ENCODE measurements at places on chromosomes 12 and 14. TPM values are rescaled to one million over a fixed set of nuclear protein-coding genes. Genes with fewer than 3 reads are reported as not detected.

Gene EML5
- total RNA-seq: 0.66 TPM

Gene MEG3
- 95.0 TPM for total RNA-seq

Gene MIPOL1
- 8.6 TPM for total RNA-seq

- H3K4me1 ChIP-seq: no peaks in the 10 kb centered on the region
- no peak overlapping the region for H3K27ac ChIP-seq
- H3K4me3 ChIP-seq: no peak overlapping the region
- H3K27me3 ChIP-seq: no peaks in the 10 kb centered on the region
These were observed 11.0 kb downstream of the DCTN2 start for GRCh38 chr12:57535764-57536596.

- no peaks in the 10 kb centered on the region for H3K4me1 ChIP-seq
- DNase-seq: no peak
- no peaks in the 10 kb centered on the region for H3K36me3 ChIP-seq
- H3K27ac ChIP-seq: no peak overlapping the region
These were observed 35.4 kb downstream of the SPTSSA start for GRCh38 chr14:34426313-34427295.

Gene ZBTB25
- 9.2 TPM for total RNA-seq

DNA sequence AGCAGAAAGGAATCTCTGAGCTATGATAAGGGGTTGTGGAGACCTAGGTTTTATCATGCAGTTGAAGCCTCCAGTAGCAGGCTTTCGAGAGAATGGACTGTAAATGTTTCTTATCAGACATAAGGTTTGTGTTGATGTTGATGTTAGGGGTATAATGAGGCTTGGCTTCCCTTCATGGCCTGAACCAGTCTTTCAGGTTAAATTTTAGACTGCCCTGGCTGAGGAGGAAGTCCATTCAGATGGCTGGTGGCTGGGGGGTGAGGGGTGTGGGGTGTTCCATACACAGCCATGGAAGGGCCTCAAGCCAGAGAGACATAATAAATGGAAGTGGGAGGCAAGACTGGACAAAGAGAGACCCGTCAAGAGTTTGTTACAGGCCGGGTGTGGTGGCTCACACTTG lies 65.1 kb downstream of the IRF2BPL start:
- no peaks in the 10 kb centered on the region for H3K36me3 ChIP-seq
- DNase-seq: no peak
- no peak overlapping the region for H3K27ac ChIP-seq
- H3K4me3 ChIP-seq: no peak overlapping the region

- peaks cover 5% of the 10 kb centered on the region for H3K36me3 ChIP-seq
- no peak for DNase-seq
- no peaks in the 10 kb centered on the region for H3K4me1 ChIP-seq
- H3K27ac ChIP-seq: no peak overlapping the region
- no peaks in the 10 kb centered on the region for H3K27me3 ChIP-seq
These were observed 35.4 kb downstream of the MEG3 start for GRCh38 chr14:100861188-100861936.

- no peak overlapping the region for H3K27ac ChIP-seq
- peak; percentile 75 for DNase-seq
- no peaks in the 10 kb centered on the region for H3K4me1 ChIP-seq
- H3K36me3 ChIP-seq: no peaks in the 10 kb centered on the region
- H3K4me3 ChIP-seq: no peak overlapping the region
- no peaks in the 10 kb centered on the region for H3K27me3 ChIP-seq
These were observed 171.1 kb downstream of the DACT1 start for GRCh38 chr14:58808828-58809227.

Gene PMCH
- total RNA-seq: not detected

Gene NDRG2
- total RNA-seq: 0.50 TPM

DNA sequence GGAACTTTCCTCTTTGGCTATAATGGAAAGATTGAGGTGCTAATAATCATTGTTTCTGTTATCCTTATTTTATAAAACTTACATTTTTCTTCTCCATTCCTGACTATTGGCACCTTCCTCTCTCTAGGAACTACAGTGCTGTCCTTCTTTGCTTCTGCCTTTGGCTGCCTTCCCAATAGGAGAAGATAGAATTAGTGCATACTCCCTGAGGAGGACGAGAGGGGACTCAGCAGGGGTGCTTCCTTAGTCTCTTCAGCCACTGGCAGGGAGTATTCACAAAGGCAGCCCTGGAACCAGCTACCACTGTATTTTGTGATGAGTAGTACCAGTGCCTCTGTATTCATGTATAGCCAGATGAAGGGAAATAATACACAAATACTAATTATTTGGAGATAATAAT lies 208.5 kb downstream of the FOXG1 start:
- DNase-seq: no peak
- no peak overlapping the region for H3K27ac ChIP-seq
- H3K4me3 ChIP-seq: no peak overlapping the region
- no peaks in the 10 kb centered on the region for H3K36me3 ChIP-seq

GRCh38 chr14:21647380-21647779 lies 6.3 kb upstream of the OR4E2 start:
- no peak for DNase-seq
- H3K27me3 ChIP-seq: no peaks in the 10 kb centered on the region
- H3K27ac ChIP-seq: no peak overlapping the region
- H3K4me1 ChIP-seq: no peaks in the 10 kb centered on the region
- no peak overlapping the region for H3K4me3 ChIP-seq
- H3K36me3 ChIP-seq: no peaks in the 10 kb centered on the region

GRCh38 chr12:109836916-109837315 lies 3.7 kb upstream of the TRPV4 start:
- no peak overlapping the region for H3K27ac ChIP-seq
- peak; percentile 53 for DNase-seq
- H3K4me3 ChIP-seq: no peak overlapping the region
- H3K4me1 ChIP-seq: peaks cover 3% of the 10 kb centered on the region
- H3K36me3 ChIP-seq: no peaks in the 10 kb centered on the region

Gene TEAD4
- total RNA-seq: 7.4 TPM

DNA sequence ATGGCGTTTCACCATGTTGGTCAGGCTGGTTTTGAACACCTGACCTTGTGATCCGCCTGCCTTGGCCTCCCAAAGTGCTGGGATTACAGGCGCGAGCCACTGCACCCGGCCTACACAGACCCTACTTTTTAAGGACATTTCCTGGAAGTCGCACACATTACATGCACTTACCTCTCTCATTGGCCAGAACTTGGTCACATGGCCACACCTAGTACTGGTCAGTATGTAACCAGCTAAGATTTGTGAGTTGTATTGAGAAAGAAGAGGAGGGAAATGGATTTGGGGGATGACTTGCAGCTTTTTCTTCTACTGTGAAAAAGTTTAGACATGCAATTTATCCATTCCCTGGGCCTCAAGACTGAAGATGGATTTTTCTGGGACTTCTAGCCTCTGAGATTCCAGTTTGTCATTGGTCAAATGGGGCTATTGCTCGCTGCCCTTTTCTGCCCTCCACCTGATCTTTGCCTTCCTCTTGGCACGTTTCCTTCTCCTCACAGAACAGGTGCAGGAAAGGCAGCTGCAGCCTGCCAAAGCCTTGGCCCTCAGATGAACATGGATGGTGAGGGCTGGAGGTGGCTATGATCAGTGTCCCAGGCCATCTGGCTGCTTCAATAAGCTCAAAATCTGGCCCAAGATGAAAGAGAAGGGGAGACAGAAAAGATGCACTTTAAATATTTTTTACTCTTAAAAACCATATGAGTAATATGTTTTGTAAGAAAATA lies 7.1 kb upstream of the ZDHHC22 start:
- H3K4me1 ChIP-seq: no peaks in the 10 kb centered on the region
- peaks cover 19% of the 10 kb centered on the region for H3K27me3 ChIP-seq
- no peak overlapping the region for H3K27ac ChIP-seq
- no peak for DNase-seq
- H3K36me3 ChIP-seq: no peaks in the 10 kb centered on the region

Gene FLVCR2
- 2.1 TPM for total RNA-seq

GRCh38 chr14:23175823-23176222 lies 7.6 kb downstream of the SLC7A8 start:
- peaks cover 7% of the 10 kb centered on the region for H3K27me3 ChIP-seq
- H3K36me3 ChIP-seq: no peaks in the 10 kb centered on the region
- no peak overlapping the region for H3K27ac ChIP-seq
- H3K4me3 ChIP-seq: no peak overlapping the region
- DNase-seq: peak; percentile 36

DNA sequence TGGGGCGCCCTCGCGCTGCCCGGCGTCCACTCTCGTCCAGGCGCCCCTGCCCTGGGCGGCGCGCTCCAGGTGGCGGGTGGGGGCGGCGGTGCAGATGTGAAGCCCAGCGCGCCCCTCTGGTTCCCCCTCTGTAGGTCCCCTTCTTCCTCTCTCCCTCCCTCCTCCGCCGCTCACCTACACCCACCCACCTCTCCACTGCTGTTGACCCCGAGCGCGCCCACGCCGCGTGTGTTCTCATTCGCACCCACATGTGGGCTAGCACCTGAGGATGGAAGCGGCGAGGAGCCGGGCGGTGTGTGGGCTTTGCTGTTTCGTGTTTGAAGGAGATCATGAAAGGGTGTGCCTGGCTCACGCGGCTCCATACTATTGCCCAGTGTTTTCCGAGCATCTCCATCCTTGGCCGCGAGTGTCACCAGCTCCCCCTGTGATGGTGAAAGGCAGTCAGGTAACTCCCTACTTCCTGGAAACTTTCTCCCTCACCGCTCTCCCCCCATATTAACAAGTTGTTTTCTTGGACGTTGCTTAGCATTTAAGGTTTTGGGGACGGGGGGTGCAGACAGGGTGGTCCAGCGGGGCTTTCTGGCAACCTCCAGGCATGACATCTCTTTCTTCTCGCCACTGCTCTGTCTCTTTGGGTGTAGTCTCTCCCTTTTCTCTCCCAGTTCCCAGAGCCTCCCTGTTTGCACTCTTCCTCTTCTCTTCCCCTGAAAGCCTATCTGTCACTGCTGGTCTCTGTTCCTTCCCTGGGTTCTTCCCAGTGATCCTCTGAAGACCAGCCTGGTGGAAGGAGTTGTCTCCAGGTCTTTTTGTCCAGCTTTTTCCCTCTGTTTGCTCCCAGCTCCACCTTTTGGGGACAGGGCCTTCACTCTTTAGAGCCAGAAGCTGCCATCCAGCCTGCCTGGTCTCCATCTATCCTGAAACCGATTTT lies 1.6 kb downstream of the CACNA1C start:
- no peak overlapping the region for H3K27ac ChIP-seq
- H3K36me3 ChIP-seq: no peaks in the 10 kb centered on the region
- H3K4me3 ChIP-seq: peak overlapping the region; percentile 83

Gene SLC10A1
- total RNA-seq: not detected

Gene SRRM4
- total RNA-seq: not detected

- H3K4me3 ChIP-seq: no peak overlapping the region
- H3K27me3 ChIP-seq: no peaks in the 10 kb centered on the region
- no peak for DNase-seq
- no peak overlapping the region for H3K27ac ChIP-seq
These were observed 9.6 kb downstream of the KRT7 start for GRCh38 chr12:52242442-52243258.

Gene SIVA1
- 65.1 TPM for total RNA-seq

- no peak for DNase-seq
- peaks cover 6% of the 10 kb centered on the region for H3K27me3 ChIP-seq
- H3K4me1 ChIP-seq: peaks cover 3% of the 10 kb centered on the region
- no peaks in the 10 kb centered on the region for H3K36me3 ChIP-seq
These were observed 4.9 kb upstream of the PIP4K2C start for GRCh38 chr12:57586128-57586527.

GRCh38 chr14:77302926-77303325 lies 17.8 kb downstream of the POMT2 start:
- peak; percentile 28 for DNase-seq
- no peak overlapping the region for H3K27ac ChIP-seq
- peaks cover 15% of the 10 kb centered on the region for H3K4me1 ChIP-seq
- no peaks in the 10 kb centered on the region for H3K36me3 ChIP-seq
- no peak overlapping the region for H3K4me3 ChIP-seq

DNA sequence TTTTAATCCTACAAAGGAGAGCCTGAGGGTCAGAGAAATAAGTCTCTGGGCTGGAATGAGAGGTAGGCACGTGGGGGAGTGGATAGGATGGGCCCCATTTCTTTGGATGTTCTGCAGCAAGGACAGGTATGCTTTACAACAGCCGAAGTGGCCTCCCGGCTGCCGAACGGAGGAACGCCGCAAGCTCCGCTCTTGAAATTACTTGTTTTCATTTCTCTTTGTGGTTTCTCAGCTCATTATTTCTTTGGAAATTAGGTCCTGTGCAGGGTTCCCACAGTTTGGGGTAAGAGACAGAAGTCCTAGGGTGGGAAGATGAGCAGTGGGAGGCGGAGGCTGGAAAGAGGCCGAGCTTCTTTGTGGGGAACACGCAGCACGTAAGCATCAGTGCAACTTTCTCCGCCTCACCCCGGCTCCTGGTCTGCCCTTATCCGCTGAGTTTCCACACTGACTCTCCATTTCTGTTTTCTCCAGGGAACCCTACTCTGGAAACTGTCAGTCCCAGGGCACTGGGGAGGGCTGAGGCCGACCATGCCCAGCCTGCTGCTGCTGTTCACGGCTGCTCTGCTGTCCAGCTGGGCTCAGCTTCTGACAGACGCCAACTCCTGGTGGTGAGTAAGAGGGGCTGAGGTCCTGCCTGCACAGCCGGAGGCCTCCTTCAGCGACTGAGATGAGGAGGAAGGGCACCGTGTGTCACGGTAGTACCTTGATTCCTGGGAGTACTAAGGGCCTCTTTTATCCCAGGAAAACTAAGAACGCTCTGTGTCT lies 2.0 kb downstream of the WNT5B start:
- no peak overlapping the region for H3K4me3 ChIP-seq
- no peaks in the 10 kb centered on the region for H3K27me3 ChIP-seq
- H3K36me3 ChIP-seq: peaks cover 4% of the 10 kb centered on the region

Gene GALNT16
- total RNA-seq: 8.5 TPM

Gene DHRS2
- not detected for total RNA-seq

DNA sequence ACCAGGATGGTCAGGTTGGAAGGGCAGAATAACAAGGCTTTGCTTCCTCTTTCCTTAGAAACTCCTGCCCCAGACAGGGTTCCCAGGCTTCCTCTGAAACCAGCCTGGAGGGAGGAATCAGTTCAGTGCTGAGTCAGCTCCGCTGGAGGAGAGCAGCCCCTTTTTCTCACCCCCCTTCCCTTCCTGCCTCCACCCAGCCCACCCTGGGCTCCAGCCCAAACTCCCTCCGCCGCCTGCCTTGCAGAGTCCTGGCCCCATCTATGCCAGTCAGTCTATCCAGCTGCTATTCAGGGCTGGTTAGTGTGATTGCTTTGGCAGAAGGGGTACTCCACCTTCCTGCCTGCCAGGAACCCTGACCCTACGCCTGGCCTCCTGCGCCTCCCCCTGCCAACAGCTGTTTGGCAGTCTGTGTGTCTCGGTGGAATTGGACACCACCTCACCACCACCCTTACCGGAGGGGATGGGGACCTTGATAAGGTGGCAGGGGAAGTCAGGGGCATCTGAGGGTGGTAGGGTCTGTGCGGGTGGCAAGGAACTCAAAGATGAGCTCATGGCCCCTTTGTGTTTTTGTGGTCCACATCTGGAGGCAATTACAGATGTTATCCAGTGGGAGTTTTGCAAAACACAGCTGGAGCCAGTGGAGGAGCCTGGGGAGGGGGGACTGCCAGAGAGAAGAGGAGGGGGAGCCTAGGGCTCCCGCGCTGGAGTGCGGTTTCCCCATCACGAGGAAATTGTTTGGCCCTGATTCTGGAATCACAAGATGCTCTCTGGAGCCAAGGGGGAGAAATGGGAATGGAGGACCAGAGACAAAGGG lies 12.2 kb downstream of the MMP14 start:
- H3K4me1 ChIP-seq: peaks cover 64% of the 10 kb centered on the region
- peak; percentile 99 for DNase-seq
- peaks cover 29% of the 10 kb centered on the region for H3K36me3 ChIP-seq
- H3K4me3 ChIP-seq: no peak overlapping the region
- no peaks in the 10 kb centered on the region for H3K27me3 ChIP-seq
- H3K27ac ChIP-seq: peak overlapping the region; percentile 100

- peaks cover 11% of the 10 kb centered on the region for H3K4me1 ChIP-seq
- DNase-seq: peak; percentile 19
- H3K36me3 ChIP-seq: no peaks in the 10 kb centered on the region
- H3K27me3 ChIP-seq: no peaks in the 10 kb centered on the region
These were observed 17.3 kb downstream of the TPH2 start for GRCh38 chr12:71955970-71956369.
